ENCODE measurements at places on chromosomes 16 and 17. TPM values are rescaled to one million over a fixed set of nuclear protein-coding genes. Genes with fewer than 3 reads are reported as not detected.

Gene ZDHHC1
- total RNA-seq, result 5.7 TPM

Gene CD7
- total RNA-seq, result not detected

Gene PRAC1
- not detected for total RNA-seq

Gene BIRC5
- 15.4 TPM for total RNA-seq

Gene CCL18
- total RNA-seq, result not detected

Gene ACAP1
- 3.3 TPM for total RNA-seq

Gene SHBG
- total RNA-seq, result 0.47 TPM

Gene PIK3R5
- not detected for total RNA-seq

Gene AOC3
- total RNA-seq, result 1.9 TPM

Gene KIF19
- not detected for total RNA-seq

Gene SP6
- total RNA-seq, result under 0.01 TPM

Gene GDPD3
- total RNA-seq, result 0.95 TPM

Gene SLFN11
- 35.1 TPM for total RNA-seq

Gene FBXO39
- 0.09 TPM for total RNA-seq

Gene KCNJ18
- not detected for total RNA-seq

Gene KCNH4
- total RNA-seq, result not detected

Gene MMP28
- total RNA-seq, result 1.4 TPM

Gene WNK4
- 0.09 TPM for total RNA-seq

Gene CLTC
- 454 TPM for total RNA-seq

Gene DOC2A
- total RNA-seq, result 0.34 TPM

Gene SEZ6
- total RNA-seq, result not detected

Gene EPX
- not detected for total RNA-seq

Gene NHLRC4
- total RNA-seq, result 4.7 TPM

Gene ABCC12
- total RNA-seq, result not detected

Gene KRTAP1-1
- total RNA-seq, result not detected

Gene MAP2K6
- 3.0 TPM for total RNA-seq

Gene NME3
- total RNA-seq, result 43.0 TPM

Gene JMJD8
- total RNA-seq, result 22.9 TPM

Gene CLEC18B
- total RNA-seq, result 0.47 TPM

Gene LAT
- total RNA-seq, result 1.1 TPM

Gene CYB561
- 24.1 TPM for total RNA-seq

Gene SBK1
- total RNA-seq, result not detected

Gene EVI2A
- total RNA-seq, result 2.4 TPM

Gene ZFP90
- total RNA-seq, result 18.6 TPM

Gene KCNG4
- total RNA-seq, result not detected

Gene WRAP53
- total RNA-seq, result 2.7 TPM

Gene PHB1
- 167 TPM for total RNA-seq

Gene ACOX1
- total RNA-seq, result 50.6 TPM

Gene KRT27
- not detected for total RNA-seq

Gene IL34
- total RNA-seq, result 3.9 TPM

Measured in bronchial smooth muscle cell (primary cell).